ENCODE measurements at places on chromosomes 6 and 20.

GRCh38 chr20:45254383-45255262 lies at the start of gene SLPI:
Gene SLPI, minus strand, starts transcription at chr20:45254564. Its CDS starts 21 bp downstream, at chr20:45254543.
- DNase-seq = no peak

DNA sequence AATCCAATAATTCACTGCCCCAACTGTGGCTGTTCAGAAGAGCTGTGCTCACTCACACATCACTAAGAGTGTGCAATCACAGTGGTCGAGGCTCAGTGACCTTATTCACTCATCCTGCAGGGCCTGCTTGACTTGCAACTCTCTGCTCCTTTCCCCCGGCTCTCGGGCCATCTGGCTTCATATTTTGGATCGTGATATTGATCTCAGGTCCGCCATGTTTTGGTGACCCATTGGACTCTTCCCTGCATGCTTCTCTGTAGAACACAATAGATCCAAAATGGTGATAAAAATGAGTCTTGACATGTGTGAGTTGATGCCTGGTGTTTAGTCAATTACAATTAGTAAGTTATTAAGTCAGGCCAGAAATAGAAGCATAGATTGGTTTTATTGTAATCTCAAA lies 313.9 kb upstream of the SOX4 start:
- no peak for DNase-seq

- DNase-seq = no peak
Measured at GRCh38 chr6:153727885-153728284, 311.2 kb upstream of the OPRM1 start.

- DNase-seq = no peak
Measured at GRCh38 chr6:34031625-34032383, 114.1 kb downstream of the GRM4 start.

GRCh38 chr6:11307226-11307625 lies 74.8 kb upstream of the NEDD9 start:
- no peak for DNase-seq

DNA sequence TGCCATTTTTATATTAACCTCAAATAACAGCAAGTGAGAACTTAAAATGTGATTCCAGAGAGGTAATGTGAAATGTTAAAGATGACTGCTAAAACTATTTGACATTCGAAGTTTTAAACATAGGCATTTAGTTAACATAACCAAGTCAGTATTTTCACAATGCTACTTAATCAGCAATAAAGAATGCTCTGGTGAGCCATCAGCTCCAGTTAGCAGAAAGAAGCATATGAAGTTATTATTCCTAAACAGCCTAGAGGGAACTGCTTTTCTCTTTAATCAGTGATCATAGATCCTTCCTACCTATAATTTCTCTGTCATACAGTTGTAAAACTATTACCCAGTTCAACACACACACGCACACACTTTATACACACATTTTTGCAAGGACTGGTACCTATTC lies 60.1 kb downstream of the MMS22L start:
- no peak for DNase-seq

GRCh38 chr6:140909625-140910024 lies 1223.1 kb upstream of the GJE1 start:
- no peak for DNase-seq

DNA sequence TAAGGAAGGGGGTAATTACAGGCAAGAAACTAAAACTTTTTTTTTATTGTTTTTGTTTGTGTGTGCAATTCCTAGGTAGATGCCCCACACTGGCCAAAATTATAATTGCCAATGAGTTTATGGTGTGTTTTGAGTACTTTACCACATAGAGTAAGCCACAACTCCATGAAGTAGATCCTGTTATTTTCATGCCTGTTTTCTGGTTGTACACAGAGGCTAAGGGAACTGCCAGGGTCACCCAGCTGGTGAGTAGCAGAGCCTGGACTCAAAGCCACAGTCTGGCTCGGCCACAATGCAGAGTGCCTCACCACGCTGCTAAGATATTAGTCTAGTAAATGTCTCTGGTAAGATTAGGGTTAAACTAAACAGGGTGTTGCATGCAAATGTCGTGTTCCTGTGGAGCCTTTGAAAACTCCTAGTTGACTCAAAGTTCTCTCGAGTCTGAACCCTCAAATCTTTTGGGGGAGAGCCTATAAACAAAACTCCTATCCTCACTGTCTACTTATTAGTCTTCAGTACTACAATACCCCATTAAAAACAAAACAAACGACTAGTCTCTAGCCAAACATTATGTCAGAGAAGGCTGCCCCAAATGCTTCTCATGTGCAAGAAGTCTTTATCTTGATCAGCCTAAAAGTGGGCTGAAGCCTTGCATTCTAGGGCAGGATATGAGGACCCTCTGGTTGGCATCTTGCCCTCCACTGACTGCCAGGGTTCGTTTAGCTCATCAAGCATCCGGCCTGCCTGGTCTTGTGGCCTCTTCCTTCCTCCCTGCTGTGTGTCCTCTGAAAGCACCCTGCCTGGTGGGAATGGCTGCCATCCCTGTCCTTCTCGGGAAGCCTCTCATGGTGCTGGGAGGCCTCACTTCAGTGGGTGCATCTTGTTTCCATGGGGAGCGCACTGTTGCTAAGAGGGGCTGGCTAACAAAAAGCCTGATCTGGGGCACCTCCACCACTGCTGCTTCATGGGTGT lies 4.2 kb downstream of the DUSP22 start:
- DNase-seq = no peak

GRCh38 chr20:60658681-60659080 lies 593.4 kb upstream of the CDH4 start:
- DNase-seq = no peak

DNA sequence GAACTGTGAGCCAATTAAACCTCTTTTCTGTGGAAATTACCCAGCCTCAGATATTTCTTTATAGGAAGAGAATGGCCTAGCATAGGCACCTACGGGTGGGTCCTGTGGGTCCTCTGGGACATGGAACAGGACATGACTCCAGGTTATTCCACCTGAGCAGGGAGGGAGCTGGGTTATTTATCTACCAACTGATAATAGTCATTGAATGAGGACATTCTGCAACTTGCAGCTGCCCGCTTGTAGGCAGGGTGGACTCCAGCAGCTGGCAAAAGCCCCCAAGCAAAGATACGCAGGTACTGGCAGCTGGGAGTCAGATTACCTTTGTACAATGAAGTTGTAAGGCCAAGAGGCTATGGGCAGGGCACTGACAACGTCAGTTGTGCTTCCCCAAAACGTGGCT lies 1.4 kb upstream of the BANF2 start:
- DNase-seq = no peak

- DNase-seq = no peak
Measured at GRCh38 chr6:25404693-25405169, 125.6 kb downstream of the CARMIL1 start.

GRCh38 chr6:113442040-113442439 lies 415.1 kb upstream of the MARCKS start:
- no peak for DNase-seq

Data from omental fat pad (tissue), 4 donors.